ENCODE measurements at places on chromosomes 11 and 22. TPM values are rescaled to one million over a fixed set of nuclear protein-coding genes. Genes with fewer than 3 reads are reported as not detected.

GSTT2B gene
- total RNA-seq: 0.91 TPM

HTR3A gene
- total RNA-seq: not detected

PNPLA3 gene
- 1.6 TPM for total RNA-seq

SAA4 gene
- not detected for total RNA-seq

VSIG10L2 gene
- not detected for total RNA-seq

GRAMD1B gene
- 155 TPM for total RNA-seq

TBX10 gene
- total RNA-seq: not detected

OR51E2 gene
- not detected for total RNA-seq

SYT7 gene
- 0.32 TPM for total RNA-seq

FOLR1 gene
- total RNA-seq: not detected

OR52I2 gene
- not detected for total RNA-seq

FAM180B gene
- not detected for total RNA-seq

TYMP gene
- 59.9 TPM for total RNA-seq

FAM168A gene
- total RNA-seq: 19.5 TPM

DNA sequence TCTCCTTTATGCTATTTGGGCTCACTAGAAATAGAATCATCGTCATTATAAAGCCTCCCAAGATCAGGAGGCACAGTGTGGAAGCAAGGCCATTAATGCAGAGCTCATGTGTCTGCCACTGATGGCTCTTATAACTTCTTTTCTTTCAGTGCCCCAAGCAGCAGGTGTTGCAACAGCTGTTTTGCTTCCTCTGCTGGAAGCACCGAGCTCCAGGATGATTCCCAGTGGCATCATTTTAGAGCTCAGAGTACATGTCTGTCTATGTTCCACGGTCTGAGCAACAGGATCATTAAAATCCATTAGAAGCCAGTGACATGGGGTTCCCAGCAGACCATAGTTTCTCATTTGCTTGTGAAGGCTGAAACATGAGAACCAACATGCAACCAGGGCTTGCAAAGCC, 803.0 kb upstream of the FAT3 start:
- DNase-seq: no peak

- DNase-seq: no peak
These were observed 4.1 kb downstream of the SYT13 start for GRCh38 chr11:45282081-45282480.

DNA sequence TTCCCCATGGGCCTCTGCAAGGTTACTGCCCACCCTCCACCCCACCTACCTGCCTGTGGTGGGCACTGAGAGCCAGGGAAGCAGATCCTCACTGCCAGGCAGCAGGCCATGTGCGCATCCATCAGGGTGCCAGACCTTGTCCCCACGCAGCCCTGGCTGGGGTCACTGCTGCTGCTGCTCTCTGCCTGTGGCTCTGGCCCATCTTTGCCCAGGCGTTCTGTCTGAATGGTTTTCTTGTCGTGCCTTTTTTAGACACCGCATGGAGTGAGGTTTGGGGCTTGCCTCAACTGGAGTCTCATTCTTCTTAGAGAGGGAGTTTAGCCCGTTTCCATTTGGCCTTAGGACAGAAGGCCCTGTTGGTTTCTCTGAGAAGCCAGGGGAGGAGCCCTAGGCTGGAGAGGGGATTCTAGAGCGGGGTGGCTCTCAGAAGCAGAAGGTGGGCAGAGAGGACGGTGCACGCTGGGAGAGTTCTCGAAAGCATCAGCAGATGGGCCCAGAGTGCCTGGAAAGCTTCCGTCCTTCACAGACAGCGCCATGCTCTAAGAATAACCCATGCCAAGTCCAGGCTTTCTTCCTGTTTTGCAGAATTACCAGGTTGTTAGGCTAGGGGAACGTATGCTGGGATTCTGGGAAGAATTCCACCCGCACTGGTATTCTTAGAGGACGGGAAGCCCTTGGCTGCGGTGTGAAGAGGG, 8.1 kb downstream of the TANGO2 start:
- no peak for DNase-seq

GRCh38 chr11:80371931-80372330, 931.1 kb upstream of the TENM4 start:
- no peak for DNase-seq

DNA sequence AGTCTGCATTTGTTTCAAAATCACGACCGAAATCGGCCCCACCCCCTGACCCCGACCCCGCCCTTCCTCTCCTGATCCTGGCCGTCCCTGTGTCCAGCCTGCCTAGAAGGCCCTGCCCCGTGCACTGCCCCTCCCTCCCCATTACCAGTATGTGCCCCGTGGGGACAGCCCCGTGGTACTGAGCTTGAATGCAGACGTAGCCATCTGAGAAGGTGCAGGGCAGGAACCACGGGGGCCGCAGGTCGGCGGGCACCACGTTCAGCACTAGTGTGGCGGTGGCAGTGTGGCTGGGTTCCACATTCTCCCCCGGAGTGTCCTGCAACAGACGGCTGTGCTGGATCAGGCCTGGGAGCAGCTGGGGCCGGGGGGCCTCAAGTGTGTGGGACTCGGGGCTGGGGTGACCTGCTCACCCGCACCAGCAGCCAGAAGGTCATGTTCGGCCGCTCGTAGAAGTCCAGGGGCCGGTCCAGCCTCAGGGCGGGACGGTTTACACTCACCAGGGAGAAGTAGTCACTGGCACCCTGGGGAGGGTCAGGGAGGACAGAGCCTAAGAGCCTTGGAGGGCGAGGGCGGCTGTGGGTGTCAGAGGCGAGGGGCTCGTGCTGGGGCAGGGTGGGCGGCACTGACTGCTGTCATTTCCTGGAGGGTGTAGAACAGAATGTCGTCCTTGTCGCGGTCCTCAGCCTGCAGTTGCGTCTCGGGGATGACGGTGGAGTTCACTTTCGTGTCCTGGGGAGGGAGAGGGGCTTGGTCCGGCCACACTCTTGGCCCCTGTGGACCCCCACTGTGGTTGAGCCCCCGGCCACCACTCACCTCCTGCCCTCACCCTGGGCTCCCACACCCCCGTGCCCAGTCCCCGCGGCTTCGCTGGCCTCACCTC, 3.6 kb downstream of the CDHR5 start:
- no peak for DNase-seq

DNA sequence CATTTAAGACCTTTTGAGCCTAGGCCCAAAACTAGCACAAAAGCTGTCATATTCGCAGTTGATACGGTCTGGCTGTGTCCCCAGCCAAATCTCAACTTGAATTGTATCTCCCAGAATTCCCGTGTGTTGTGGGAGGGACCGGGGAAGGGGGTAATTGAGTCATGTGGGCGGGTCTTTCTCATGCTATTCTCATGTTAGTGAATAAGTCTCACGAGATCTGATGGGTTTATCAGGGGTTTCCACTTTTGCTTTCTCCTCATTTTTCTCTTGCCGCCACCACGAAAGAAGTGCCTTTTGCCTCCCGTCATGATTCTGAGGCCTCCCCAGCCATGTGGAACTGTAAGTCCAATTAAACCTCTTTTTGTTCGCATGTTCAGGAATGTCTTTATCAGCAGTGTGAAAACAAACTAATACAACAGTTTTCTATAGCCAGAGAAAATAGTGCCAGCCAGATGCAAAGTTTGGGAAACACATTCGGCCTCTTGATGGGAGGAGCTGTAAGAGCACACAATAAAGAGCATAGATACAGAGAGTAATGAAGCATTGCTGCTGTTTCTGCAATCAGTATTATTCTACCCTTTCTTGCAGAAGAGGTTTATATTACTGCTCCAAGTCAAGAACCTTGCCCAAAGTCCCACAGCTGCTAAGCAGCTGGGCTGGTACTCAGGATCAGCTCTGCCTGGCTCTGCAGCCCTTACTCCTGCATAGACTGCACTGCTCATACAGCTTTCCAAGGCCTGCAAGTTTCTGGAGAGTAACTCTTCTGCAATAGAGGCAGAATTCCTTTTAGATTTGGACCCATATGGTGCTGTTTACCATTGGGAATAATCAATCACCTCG, 2.0 kb upstream of the ZNF195 start:
- DNase-seq: no peak

- no peak for DNase-seq
These were observed 17.0 kb downstream of the TNKS1BP1 start for GRCh38 chr11:57307666-57308270.

GRCh38 chr11:8005556-8005955, 18.4 kb downstream of the EIF3F start:
- no peak for DNase-seq

DNA sequence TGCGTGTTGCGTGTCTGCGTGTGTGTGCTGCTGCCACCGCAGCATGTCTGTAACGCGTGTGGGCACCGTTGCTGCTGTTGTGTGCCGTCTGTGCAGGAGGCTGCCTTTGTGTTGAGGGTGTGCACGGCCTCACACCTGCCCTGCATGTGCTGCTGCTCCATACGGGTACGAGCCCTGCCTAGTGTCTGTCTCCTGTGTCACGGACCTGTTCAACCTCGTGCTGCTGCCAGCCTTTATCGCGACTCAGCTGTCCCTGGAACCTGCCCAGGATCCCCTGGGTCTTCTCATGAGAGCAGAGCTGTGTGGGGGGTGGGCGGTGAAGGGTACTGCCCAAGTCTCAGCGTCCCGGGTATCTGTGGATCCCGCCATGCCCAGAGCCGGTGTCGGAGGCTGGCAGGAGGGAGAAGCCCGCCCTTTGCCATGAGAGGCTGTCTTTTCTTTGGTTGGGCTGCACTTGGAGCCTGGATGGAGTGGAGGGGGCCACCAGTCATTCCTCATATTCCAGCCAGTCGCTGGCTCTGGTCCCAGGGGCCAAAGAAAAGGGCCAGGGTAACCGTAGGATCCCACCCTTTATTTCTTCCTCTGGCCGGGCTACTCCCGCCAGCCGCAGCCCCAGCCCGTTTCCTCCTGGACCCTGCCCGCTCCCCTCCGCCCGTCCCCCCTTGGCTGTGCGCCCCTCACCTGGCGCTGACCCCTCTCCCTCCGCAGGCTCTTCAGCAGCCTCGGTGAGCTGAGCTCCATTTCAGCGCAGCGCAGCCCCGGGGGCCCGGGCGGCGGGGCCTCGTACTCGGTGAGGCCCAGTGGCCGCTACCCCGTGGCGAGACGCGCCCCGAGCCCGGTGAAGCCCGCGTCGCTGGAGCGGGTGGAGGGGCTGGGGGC, 7.8 kb upstream of the ACR start:
- DNase-seq: no peak

- no peak for DNase-seq
These were observed 989.1 kb downstream of the FAM181B start for GRCh38 chr11:81744336-81745116.

DNA sequence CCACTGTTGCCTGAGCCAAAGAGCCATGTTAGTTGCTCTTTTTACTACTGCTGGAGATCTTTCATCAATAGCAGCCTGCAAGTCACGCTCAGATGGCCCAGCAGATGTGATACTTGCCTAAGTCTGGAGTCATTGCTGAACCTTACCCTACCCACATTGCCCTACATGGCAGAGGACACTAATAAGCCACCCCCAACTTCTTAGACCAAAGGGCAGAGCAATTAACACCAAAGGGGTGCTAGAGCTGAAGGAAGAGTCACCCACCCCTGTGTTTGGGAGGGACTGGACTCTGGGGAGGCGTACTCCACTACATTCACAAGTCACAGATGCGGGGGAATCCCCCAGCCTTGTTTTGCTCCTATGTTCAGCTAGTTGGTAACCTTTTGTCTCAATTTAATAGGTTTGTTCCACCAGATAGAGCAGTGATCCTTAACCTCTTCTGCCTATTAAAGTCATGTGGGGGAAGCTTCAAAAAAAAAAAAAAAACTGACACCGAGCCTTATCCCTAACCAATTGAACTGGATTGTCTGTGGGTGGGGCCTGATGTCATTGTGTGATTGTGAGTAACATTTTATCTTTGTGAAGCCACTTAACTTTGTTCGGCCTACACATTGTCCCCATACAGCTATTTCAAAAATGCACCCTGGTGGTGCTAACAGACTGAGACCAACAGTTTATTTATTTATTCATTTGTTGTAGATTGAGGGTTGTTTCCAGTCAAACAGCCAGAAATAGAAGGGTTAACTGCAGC, 13.1 kb downstream of the ADM start:
- DNase-seq: no peak

DNA sequence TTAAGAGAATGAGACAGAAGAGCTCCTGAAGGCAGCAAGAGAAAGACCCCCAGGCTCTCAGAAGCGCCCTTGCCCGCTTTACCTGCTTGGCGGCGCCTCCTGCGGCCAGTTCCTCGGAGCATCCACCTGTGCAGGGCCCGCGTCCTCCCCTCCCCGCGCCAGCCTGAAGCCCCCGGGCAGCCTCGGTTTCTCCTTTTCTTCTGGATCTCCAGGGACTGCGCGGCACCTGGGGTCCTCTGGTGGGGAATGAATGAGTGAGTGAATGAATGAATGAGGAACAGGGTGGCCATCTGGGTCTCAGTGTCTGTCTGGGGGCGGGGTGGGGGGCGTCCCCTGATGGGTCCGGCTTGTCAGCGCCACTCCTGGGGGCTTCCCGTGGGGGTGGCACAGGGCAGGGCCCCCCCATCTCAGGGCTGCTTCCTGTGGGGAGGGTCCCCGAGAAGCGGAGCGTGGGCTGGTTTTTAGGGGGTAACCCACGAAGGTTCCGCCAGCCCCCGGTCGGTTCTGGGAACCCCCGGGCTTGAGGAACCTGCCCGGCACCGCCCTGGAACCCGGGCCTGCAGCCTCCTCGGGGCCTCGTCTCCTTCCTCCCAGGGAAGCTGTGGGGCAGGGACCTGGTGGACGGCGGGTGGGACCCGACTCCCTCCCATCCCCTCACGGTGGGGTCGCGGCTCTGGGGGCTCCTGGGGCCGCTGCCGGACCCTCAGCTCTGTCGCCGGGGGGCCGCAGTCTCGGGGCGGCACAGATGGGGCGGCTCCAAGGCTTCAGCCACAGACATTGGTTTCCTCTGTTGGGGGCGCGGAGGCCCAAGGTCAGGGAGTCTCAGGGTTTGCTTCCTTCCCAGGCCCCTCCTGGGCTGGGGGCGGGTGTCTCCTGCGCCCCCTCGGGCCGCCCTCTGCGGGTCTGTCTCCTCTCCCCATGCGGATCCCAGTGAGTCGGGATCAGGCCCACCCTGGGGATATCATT, 8.3 kb upstream of the KRTAP5-7 start:
- no peak for DNase-seq

DNA sequence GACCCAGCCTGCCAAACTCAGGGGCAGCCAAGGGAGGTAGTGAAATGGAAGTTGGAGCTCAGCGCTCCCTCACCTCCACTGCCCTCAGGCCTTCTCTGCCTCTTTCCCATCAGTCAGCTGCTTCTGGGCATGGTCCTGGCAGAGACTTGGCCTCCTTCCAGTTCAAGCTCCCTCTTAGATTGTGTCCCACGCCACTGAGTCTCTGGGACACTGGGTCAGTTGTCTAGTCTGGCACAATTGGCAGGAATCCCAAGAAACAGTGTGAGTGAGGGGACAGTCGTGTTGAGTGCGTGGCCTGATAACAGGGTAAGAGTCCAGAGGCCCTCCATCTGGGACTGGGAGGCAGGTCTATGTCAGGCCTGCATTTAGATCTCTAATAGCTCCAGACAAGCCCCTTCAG, 7.1 kb upstream of the SLC35E4 start:
- DNase-seq: no peak
